Calu3 (cell line): ENCODE measurements at places on chromosomes 5 and 9.
A peak's percentile ranks its signal among the peaks of the same experiment; 100 is the strongest.

- DNase-seq: peak; percentile 65
These were observed 89.9 kb downstream of the SH3TC2 start for GRCh38 chr5:148972974-148973374.

DNA sequence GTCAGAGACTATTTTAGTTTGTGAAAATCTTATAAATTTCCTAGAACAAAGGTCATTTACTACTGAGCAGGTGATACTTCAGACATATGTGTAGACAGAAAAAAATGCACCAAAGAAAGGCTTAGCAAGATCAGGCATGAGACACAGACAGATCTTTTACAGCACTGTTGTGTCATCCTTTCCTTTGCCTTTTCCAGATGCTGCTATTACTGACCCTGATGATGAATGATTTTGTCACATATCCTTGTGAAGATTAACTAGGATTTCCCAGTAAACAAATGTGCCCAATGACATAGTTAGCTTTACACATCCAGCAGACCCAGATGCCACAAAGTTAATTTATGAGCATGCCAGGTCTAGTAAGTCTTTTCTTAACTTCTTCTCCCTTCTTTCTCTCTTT is 68.2 kb downstream of the DMRTA1 start:
- DNase-seq: no peak

DNA sequence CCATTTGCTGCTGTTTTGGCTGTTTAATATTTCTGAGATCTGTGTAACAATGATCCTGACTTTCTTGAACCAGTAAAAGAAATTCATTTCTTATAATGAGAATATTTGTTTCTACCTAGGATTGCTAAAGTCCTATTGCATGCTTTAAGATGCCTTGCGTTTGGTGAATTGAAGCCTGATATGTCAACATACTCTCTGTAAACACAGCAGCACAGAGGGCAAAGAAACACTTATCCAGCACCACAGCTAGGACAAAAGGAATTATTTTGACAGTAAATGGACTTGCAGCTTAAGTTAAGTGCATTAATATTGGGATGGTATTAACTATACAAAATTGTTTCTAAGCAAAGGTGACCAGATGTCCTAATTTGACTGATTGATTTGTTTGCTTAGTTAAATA is 2031.2 kb upstream of the CDH6 start:
- no peak for DNase-seq

- DNase-seq: no peak
These were observed 23.7 kb upstream of the MROH2B start for GRCh38 chr5:41094871-41095270.

- no peak for DNase-seq
These were observed 35.1 kb downstream of the TDRD7 start for GRCh38 chr9:97447001-97447400.

GRCh38 chr9:110083866-110084265 is 124.1 kb downstream of the C9orf152 start:
- DNase-seq: no peak

DNA sequence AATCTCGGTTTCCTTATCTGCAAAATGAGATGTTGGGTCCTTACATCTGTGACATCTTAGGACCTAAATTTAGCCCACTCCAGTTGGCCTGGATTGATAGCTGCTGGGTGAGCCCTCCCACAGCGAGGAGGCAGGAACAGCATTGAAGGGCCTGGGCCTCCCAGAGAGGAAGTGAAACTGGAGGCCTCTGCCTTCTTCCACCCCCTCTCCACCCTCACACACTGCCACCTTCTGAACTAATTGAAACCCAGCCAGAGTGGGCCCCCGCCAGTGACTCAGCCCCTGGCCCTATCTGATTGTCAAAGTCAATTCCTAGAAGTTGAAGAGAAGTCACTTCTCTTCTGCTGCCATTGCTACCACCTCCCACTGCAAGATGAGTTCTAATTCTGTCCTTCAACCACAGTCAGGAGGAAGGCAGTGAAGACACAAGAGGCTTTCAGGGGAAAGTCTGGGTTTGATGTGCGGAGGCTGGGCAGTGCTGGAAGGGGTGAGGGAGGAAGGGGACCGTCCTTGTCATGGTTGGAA is 55.2 kb upstream of the NEK6 start:
- peak; percentile 12 for DNase-seq

GRCh38 chr9:78118742-78119473 is 87.3 kb upstream of the GNAQ start:
- DNase-seq: no peak
